ENCODE measurements at places on chromosomes 1 and 21. TPM values are rescaled to one million over a fixed set of nuclear protein-coding genes. Genes with fewer than 3 reads are reported as not detected.
A peak's percentile ranks its signal among the peaks of the same experiment; 100 is the strongest.

DNA sequence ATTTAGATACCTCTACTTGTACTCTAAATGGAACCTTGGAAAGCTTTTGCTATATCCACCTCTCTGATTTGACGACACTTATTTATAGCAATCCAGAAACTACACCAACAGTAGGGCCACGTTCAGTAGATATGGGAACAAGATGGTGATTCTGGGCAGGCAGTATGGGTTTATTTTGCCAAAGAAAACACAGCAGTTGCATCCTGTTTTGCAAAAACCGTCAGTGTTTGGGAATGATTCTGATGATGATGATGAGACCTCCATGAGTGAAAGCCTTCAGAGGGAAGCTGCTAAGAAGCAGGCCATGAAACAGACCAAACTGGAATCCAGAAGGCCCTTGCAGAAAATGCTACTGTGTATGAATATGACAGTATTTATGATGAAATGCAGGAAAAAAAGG, 41.5 kb upstream of the NEXN start:
- no peak for DNase-seq
- H3K4me1 ChIP-seq: no peaks in the 10 kb centered on the region
- H3K4me3 ChIP-seq: no peak overlapping the region
- H3K27ac ChIP-seq: no peak overlapping the region

DNA sequence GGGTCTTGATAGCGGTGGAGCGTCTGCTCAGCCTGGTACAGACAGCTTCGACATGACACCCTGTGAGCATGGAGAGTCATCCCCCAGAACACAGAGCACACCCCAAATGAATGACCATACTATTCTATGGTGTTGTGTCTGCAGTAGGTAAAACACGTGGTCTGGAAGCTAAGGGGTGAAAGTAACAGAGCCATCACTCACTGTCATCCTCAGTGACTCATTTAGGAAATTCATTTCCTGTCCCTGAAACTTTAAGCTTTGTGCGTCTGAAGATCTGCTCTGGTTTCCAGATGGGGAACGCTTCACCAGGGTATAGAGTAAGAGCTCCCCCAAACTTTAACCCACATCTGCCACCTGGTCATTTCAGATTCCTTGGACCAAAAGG, 94.8 kb upstream of the DISP3 start:
- DNase-seq: no peak
- no peaks in the 10 kb centered on the region for H3K4me1 ChIP-seq
- no peak overlapping the region for H3K4me3 ChIP-seq

DNA sequence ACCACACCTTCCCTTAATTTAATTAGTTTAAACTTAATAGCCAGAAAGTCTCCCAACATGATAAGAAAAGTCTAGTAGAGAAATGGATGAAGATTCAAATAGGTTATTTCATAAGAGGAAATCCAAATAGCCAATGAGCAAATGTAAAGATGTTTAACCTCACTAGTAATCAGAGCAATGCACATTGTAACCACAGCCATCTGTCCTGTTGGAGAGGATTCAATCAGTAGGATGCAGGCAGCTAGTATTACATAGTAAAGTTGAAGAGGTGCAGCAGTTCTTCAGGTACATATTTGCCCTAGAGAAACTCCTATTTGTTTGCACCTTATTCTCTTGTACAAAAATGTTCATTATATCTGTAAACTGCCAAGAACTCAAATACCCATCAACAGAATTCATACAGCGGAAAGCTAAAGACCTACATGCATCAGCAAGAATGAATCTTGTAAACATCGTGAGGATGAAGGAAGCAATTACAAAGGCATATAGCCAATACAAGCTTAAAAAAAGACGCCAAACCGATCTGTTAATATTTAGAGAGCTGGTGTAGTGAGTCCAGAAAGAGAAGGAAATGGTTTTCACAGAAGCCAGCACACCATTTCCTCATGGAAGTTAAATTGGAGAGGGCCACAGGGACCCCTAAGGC, 27.9 kb downstream of the DIP2A start:
- no peaks in the 10 kb centered on the region for H3K27me3 ChIP-seq
- DNase-seq: no peak
- no peak overlapping the region for H3K4me3 ChIP-seq
- H3K27ac ChIP-seq: no peak overlapping the region

- H3K4me1 ChIP-seq: peaks cover 22% of the 10 kb centered on the region
- peak overlapping the region; percentile 59 for H3K4me3 ChIP-seq
- H3K27me3 ChIP-seq: no peaks in the 10 kb centered on the region
- no peak for DNase-seq
- H3K36me3 ChIP-seq: no peaks in the 10 kb centered on the region
Measured at GRCh38 chr1:75725861-75726361, 1.4 kb downstream of the ACADM start.

GRCh38 chr1:61184714-61185106, 102.3 kb downstream of the NFIA start:
- H3K4me3 ChIP-seq: peak overlapping the region; percentile 37
- H3K27ac ChIP-seq: peak overlapping the region; percentile 88

DNA sequence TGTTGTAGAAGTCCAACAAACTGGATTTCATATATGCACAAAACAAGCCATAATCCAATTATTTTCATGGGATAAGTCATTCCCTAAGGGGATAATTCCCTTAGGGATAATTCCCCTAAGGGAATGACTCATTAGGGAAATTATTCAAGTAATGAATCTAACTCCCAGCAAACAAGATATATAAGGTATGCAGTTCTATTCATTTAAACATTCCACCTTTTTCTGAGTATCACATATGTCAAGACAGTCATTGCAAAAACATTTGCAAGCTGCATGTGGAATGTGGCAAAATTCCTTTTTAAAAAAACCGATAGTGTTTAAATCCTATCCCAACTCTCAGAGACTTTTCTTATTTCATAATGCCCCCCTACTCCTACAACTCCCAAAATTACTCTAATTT, 131.2 kb downstream of the AKT3 start:
- H3K4me1 ChIP-seq: no peaks in the 10 kb centered on the region
- no peak overlapping the region for H3K4me3 ChIP-seq
- no peak overlapping the region for H3K27ac ChIP-seq
- no peak for DNase-seq

DNA sequence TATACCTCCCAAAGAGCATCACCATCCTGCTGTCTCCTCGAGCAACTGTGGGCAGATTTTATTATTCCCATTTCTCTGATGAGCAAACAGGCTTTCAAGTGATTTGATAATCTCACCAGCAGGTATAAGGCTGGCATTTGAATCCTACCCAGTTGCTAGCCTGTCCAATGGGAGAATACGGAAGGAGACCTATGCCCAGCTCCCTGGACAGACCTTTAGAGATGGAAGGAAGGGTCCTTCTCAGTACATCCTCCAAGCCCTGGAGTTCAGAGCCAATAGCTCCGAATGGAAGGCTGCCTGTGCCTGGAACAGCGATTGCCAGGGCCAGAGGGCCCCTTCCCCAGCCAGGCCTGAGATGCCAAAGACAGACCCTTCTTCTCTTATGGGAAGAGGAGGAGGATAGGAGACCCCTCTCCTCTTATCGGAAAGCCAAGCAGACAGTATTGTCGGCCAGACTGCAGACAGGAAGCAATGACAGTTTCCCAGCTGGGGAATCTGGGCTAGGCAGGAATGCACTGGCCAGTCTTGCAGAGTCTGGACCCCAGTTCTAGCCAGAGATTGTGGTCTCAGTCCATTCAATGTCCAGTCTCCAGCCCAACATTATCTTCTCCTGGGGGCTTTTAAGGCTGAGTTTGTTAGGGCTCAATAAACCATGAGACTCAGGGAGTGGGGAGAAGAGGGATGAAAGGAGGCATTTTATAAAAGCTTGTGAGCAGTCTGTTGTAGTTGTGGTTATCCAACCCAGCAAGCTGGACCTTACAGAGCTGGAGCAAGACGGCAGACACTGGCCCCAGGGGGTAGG, 2.0 kb downstream of the IFFO2 start:
- H3K27me3 ChIP-seq: no peaks in the 10 kb centered on the region
- no peaks in the 10 kb centered on the region for H3K36me3 ChIP-seq
- DNase-seq: no peak

- no peak within 1 kb of the TSS for H3K4me3 ChIP-seq
- no peaks in the 10 kb centered on the region for H3K36me3 ChIP-seq
- H3K4me1 ChIP-seq: peaks cover 4% of the 10 kb centered on the region
- no peak for DNase-seq
Measured at GRCh38 chr1:206921772-206922265, at the start of gene FCMR. Gene FCMR (minus strand): TSS chr1:206921941. CDS start chr1:206921854, 87 bp downstream.

DNA sequence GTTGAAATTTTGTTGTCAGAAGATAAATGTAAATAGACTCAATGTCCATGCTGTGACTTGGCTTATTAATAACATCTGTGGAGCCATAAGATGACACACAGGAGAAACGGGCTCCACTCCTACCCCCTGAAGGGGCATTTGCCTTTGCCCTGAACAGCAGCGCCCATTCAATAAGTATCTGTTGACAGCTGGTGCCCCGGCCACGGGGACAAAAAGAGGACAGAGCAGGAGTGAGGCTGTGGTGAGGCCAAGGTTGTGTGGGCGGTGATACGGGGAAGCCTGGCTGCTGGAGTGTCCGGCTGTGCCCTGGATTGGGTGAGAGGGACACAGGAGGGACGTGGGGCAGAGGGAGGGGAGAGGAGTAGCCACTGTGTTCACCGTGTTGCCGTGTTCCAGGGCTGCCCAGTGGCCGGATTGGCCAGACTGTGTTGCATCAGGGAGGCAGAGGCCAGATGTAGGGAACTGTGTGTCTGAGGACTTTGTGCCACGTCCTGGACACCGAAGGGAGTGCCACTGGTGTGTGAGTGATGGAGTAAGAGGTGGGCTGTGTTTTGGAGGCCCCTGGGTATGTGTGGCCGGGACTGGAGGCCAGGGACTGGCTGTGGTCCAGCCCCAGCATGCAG, 15.1 kb downstream of the PRMT2 start:
- H3K4me3 ChIP-seq: no peak overlapping the region
- no peaks in the 10 kb centered on the region for H3K4me1 ChIP-seq
- peaks cover 88% of the 10 kb centered on the region for H3K36me3 ChIP-seq
- no peak for DNase-seq

DNA sequence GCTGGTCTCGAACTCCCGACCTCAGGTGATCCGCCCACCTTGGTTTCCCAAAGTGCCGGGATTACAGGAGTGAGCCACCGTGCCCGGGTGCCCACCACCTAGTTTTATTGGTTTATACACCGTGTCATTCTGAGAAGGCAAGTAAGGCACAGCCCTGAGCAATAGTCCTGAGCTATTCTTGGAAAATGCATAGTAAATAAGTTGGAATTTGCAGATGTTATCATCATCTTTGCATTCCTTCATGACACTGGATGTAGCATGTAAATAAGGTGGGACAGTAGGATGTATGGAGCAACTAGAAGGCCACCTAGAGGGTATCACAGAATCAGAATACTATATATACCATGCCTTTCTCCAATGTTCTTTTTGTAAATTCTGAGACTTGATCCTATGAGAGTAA, 11.0 kb downstream of the TOR1AIP2 start:
- H3K4me3 ChIP-seq: no peak overlapping the region
- no peak for DNase-seq
- H3K4me1 ChIP-seq: peaks cover 9% of the 10 kb centered on the region

DNA sequence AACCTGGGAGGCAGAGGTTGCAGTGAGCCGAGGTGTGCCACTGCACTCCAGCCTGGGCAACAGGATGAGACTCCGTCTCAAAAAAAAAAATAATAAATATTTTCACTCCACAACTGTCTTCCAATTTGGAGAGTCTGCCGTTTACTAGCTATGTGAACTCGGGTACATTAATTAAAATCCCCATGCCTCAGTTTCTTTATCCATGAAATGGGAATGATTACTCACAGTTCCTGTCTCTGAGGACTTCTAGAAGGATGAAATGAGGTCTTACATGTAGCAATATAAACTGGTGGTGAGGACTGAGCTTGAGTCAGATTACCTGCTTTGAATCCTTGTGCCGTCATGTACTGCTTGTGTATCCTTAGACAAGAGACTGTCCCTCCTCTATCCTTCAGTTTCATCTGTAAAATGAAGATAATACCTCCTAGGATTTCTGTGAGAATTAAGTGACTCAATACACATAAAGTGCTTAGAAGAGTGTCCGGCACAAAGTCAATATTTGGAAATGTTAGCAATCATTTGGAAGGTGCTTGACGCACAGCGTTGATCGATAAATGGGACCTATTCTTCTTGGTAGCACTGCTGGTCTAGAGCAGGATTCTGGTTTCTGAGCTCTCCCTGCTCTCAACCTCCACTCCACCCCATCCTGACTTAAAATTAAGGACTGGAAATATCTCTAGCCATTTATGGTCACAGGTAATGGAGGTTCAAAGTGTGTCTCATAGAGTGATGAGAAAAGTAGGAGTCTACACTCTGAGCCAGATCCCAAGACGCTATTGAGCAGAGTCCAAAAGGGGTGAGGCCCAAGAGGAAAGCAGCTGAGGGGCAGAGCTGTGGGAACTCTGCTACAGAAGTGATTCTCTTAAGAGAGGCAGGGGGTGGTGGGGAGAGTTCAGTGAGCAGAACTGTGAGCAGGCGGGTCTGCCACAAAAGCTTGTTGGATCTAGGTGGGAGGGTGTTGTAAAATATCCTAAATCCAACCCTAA, 11.6 kb upstream of the DDI2 start:
- no peak for DNase-seq
- no peaks in the 10 kb centered on the region for H3K36me3 ChIP-seq
- H3K27ac ChIP-seq: no peak overlapping the region

GRCh38 chr1:166145499-166145898, 21.3 kb downstream of the FAM78B start:
- H3K27ac ChIP-seq: no peak overlapping the region
- no peaks in the 10 kb centered on the region for H3K4me1 ChIP-seq

GRCh38 chr1:160550572-160551034, 27.5 kb upstream of the SLAMF6 start:
- no peak overlapping the region for H3K27ac ChIP-seq
- H3K27me3 ChIP-seq: no peaks in the 10 kb centered on the region
- DNase-seq: no peak
- no peak overlapping the region for H3K4me3 ChIP-seq

GRCh38 chr1:186149591-186149990, 225.5 kb downstream of the TPR start:
- no peak overlapping the region for H3K4me3 ChIP-seq
- no peak for DNase-seq
- no peak overlapping the region for H3K27ac ChIP-seq
- H3K4me1 ChIP-seq: no peaks in the 10 kb centered on the region
- H3K36me3 ChIP-seq: peaks cover 16% of the 10 kb centered on the region

DNA sequence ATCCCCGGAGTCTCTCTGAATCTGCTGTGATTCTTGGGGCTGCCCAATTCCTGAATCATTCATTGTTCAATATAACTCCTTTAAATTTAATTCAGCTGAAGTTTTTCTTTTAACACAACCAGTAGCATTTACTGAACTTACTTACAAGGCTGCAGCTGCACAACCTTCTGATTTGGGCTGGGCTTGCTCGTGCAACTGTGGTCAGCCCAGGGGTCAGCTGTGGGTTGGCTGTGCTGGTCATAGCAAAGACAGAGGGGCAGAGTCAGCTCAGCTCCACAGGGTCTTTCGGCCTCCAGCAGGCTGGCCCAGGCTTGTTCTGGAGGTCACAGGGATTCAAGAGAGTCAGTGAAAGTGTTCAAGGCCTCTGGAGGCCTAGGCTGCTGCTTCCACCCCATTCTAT, 186.1 kb downstream of the MATN1 start:
- peak; percentile 47 for DNase-seq
- H3K4me3 ChIP-seq: no peak overlapping the region
- H3K36me3 ChIP-seq: no peaks in the 10 kb centered on the region
- H3K27ac ChIP-seq: no peak overlapping the region
- H3K27me3 ChIP-seq: no peaks in the 10 kb centered on the region

- H3K4me3 ChIP-seq: no peak overlapping the region
- H3K4me1 ChIP-seq: no peaks in the 10 kb centered on the region
- no peaks in the 10 kb centered on the region for H3K27me3 ChIP-seq
- DNase-seq: no peak
- H3K36me3 ChIP-seq: no peaks in the 10 kb centered on the region
Measured at GRCh38 chr1:198649232-198649967, 10.6 kb downstream of the PTPRC start.

The PRRX1 gene
- total RNA-seq: 55.1 TPM

The SAMD11 gene
- total RNA-seq: 6.4 TPM

The KRTAP21-2 gene
- total RNA-seq: not detected

The TNFRSF1B gene
- 17.0 TPM for total RNA-seq

The MEGF6 gene
- total RNA-seq: 32.6 TPM

The EPHA8 gene
- total RNA-seq: not detected

The ZCCHC17 gene
- 13.3 TPM for total RNA-seq

The S100A1 gene
- 2,413 TPM for total RNA-seq

Measured in right atrium auricular region (tissue), 2 donors.